ENCODE measurements at places on chromosomes 4 and X. TPM values are rescaled to one million over a fixed set of nuclear protein-coding genes. Genes with fewer than 3 reads are reported as not detected.

GRCh38 chr4:92362028-92362427 lies 58.3 kb downstream of the GRID2 start:
- DNase-seq = no peak

DNA sequence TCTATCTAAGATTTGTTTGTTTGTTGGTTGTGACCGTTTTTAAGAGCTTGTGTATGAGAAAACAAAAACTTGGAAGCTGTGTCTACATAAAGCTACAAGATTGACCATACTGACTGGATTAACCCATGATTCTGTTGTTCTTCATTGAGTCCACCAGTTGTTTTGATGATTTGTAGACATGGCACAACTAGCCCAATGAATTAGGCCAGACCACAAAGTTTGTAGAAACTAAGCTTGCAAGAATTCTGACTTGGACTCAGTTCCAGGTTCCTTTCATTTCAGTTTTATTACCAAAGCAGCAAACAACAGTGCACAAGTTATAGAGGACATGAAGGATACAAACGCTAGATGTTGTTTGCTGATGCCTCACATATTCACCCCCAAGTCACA lies 119.3 kb downstream of the RASGEF1B start:
- no peak for DNase-seq

DNA sequence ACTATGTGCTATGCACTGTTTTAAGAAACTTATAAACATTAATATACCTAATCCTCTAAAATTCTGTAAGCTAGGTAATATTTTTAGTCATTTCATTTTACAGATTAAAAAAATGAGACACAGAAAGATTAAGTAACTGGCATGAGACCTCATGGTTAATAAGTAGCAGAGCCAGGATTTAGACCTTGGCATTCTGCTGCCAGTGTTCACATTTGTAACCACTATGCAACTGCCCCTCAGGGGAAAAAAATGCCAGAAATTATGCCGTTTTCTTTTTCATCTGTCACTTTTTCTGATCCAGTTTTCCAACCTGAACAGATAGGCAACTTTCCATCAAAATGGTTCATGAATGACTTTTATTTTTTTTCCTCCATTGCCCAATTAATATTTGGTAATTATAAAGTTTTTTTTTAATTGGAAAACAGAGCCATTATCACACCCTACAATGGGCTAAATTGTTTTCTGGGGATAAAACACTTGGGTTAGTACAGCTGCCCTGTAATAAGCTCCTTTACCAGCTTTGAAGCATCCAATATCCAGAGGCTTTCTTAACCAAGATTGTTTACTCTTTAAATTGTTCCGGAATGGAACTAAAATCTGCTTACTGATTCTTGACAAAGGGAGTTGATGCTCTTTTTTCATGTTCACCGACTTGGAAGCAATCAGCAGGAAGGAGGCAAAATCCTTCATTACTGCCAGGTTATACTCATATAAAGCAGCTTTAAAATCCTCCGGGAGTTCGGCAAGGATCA lies 56.4 kb upstream of the DDX60 start:
- no peak for DNase-seq

- no peak for DNase-seq
These were observed 235.2 kb upstream of the FAT1 start for GRCh38 chr4:186958726-186959350.

GRCh38 chr4:100881283-100881682 lies 363.5 kb upstream of the EMCN start:
- no peak for DNase-seq

DNA sequence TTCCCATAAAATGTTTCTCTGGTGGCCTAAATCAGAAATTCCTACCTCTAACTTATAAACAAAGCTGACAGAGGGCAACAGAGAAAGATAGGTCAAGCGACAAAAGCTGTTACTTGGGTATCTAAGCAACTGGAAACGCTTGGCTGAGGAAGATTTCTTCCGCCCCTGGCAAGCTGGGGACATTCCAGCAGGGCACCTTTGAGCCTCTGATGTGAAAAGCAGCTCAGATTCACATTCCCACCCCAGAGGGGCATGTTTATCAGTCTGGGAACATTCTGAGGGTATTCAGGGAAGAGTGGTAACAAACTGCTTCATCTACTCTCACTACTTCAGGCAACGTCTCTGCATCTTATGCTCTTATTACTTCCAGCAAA lies 3.5 kb upstream of the CDS1 start:
- DNase-seq = no peak

DNA sequence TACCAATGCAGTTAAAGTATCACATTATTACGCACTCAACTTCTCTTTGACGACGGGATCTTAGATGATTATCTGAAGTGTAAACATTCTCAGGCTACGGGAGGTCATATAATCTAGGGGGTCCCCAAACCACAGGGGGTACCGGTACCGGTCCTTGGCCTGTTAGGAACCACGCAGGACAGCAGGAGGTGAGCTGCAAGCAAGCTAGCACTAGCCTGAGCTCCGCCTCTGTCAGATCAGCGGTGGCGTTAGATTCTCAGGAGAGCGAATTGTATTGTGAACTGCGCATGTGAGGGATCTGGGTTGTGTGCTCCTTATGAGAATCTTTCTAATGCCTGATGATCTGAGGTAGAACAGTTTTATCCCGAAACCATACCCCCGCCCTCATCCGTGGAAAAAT lies 20.6 kb upstream of the PRR27 start:
- no peak for DNase-seq

DNA sequence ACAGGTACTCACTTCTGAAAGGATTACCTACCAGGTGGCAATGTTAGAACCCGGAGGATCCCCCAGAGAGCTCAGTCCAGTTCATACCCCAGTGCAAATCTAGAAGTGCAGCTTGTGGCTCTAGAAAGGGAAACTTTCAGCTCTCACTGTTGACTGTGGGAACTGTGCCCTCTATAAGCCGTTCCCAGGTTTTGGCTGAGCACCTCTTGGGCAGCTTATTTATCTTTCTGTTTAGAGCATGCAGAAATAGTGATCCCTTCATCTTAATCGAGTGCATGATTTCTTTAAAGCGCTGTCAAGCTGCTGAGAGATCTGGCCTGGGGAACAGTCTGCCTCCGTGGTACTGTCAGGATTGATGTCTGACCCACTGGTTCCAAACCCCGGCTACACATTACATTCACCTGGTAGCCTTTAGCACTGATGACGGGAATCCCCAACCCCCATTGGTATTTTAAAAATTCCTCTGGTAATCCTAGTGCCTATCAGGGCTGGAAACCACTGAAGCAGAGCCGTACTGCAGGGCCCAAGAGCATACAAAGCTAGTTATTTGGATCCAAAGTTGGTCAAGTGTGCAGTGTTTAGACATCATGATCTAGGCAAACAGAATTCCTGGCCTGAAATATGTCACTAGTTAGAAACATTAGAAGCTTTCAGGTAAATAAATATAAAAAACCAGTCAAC lies 103.2 kb downstream of the KLHL8 start:
- no peak for DNase-seq

- DNase-seq = no peak
These were observed 4.3 kb downstream of the GK start for GRCh38 chrX:30657196-30658161.

DNA sequence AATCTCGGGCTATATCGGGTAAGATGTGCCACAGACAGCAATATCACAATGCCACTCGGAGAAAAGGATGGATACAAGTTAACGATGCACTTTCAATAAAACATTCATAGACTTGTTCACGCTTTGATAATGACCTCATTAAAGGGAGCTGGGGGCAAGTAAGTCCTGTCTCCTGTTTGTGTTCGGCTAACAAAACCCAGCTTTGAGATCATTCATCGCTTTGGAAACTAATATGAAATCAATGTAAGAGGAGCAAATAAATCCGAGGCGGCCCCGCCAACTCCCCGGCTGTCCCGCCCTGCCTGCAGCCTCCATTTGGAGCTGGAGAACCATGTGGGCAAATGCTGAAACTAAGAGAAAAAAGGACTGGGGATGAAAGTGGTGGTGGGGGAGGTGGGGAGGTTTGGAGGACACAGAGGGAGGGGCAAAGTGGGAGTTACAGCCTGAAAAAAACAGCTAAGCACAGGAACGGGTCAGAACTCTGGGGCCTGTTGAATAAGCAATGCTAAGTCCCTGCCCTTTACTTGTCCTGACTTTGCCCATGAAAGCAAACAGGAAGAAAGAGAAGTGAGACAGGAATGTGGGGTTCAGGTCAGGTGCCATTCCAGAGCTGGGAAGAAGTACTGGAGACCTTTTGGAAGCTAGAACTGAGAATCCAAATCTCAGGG lies 3.5 kb upstream of the GSX2 start:
- DNase-seq = no peak

DNA sequence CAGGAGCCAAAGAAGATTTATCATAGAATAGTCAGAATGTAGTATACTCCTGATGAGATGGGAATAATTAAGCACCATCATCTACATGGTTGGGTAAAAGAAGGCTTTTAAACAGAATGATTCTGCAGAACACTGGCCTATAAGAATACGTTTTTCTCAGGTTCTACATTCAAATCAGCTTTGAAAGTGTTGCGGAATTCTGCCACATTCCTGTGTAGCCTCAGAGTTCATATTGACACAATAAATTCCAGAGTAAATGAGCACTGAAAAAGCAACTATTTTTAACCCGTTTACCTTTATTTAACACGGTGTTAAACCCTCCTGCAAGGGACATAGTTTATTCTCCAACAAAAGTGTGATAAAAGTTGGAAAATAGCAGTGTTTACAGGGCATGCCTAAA lies 950.2 kb upstream of the SLIT2 start:
- DNase-seq = no peak

DNA sequence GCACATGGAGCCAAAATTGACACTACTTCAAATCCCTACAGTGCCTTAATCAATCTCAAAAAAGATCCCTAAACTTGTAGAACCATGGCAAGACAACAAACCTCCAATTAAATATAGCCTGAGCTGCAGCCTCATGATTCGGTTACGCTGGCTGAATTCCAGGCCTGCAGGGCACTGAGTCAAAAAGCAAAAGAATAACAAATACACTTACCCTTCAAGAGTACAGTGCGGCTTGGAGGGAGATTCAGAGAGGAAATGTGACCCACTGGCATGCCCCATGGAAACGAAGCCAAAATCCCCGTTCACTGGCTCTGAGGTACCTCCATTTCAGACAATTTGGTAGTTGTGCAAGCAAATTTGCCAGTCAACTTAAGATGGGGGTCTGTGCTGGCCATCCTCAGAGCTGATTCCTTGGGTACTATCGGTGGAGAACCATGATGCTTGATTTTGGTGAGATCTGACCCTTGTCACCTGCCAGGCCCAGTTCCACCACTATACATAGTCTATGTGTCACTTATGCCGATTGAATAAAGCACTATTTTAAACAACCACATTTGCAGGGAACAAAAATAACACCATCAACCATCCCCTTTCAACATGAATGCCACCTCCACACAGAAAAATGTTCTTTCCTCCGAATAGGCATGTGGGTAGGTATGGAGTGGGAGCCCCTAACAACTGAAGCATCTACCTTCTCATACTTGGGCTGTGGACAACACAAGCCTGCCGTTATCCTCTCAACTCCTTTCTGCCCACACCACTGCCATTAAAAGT lies 2.1 kb downstream of the C4orf54 start:
- DNase-seq = no peak

- DNase-seq = no peak
These were observed 582.3 kb downstream of the FSTL5 start for GRCh38 chr4:161581262-161582230.

DNA sequence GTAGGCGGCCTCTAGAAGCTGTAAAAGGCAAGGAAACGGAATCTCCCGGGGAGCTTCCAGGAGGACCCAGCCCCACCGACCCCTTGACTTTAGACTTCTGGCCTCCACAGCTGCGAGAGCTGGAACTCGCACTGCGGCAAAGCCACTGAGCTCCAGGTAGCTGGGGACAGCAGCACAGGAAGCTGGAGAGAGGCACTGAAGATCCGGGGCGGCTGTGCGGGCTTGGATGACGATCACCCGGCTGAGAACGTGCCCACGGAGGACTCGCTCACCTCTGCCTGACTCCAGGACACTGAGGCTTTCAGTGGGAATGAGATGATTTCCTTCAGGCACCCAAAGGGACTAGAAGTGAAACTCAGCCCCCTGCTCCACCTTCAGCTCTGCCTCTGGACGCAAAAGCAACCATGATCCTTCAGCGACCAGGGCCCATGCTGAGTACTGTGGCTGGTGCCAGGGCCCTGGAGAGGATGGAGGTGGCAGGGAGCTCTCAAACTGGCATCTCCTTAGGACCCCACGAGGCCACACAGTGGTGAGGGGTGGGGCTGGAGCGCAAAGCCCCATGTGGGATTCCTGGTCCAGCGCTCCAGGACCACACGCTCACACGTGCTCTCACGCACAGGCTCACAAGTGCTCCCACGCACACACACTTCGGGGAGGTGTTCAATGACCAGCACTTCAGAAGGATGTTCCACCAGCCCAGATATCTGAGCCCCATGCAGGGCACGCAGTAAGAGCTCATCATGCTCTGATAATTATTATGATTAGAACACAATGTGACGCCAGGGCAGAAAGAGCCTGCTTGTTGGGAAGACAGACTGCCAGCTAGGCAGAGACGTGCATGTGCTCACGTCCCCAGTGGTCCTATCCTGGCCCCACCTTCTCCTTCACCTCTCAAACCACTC lies 47.2 kb downstream of the ADRA2C start:
- DNase-seq = no peak

The FAT1 gene
- 299 TPM for total RNA-seq

The MAGEA4 gene
- not detected for total RNA-seq

The ANAPC10 gene
- total RNA-seq = 11.8 TPM

The GAGE12F gene
- total RNA-seq = not detected

The SSX4B gene
- not detected for total RNA-seq
